Pulmonary artery endothelial cell (primary cell): ENCODE measurements at places on chromosomes 2 and 18.
A peak's percentile ranks its signal among the peaks of the same experiment; 100 is the strongest.

GRCh38 chr2:94874277-94874997 is 3.2 kb downstream of the TEKT4 start:
- no peak for DNase-seq

DNA sequence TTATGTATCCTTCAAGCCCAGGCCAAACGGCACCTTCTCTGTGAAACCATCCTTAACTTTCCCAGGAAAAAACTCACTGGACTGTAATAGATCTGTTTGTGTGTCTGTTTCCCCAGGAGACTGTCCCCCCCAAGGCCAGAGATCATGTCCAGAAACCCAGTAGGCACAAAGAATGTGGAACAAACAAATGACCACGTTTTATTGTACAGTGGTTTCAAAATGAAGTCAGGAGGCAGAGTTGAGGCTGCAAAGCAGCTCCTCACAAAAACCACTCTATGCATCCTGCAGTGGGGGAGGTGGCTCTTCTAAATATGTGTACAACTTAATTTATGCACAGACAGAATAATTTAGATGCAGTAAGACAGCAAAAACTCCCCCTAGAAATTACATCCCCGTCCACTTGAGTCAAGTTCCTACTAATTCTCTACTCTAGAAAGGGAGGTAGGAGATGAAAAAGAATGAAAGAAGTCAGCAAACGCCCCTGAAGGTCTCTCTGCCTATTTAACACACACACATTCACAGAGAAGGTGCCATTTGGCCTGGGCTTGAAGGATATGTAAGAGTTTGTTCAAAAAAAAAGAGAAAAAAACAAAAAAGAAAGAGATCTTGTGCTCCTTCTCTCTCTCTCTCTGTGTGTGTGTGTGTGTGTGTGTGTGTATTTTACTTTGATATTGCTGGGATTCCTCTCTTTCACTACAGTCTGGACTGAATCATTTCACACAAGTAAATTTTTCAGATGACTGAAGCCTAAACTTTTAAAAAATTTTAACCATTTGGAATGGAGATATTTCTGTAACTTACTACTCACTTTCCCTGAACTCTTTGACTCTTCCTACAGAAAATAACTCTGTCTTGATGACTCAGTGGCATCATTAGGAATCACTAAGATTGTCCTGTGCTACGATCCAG is 19.5 kb downstream of the BCL2 start:
- no peak for DNase-seq

DNA sequence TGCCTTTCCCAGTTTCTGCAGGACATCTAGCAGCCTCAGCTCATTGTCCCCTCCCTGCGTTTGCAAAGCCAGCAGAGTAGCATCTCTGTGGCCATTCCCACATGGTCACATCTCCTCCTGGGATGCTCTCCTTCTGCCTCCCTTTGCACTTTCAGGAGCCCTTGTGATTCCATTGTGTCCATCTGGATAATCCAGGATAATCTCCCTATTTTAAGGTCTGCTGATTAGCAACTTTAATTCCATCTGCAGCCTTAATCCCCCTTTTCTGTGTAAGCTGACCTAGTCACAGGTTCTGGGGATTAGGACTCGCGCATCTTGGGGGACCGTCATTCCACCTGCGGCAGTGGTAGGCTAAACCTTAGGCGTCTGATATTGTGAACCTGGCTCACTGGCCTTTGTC is 70.7 kb downstream of the NEDD4L start:
- DNase-seq = no peak

DNA sequence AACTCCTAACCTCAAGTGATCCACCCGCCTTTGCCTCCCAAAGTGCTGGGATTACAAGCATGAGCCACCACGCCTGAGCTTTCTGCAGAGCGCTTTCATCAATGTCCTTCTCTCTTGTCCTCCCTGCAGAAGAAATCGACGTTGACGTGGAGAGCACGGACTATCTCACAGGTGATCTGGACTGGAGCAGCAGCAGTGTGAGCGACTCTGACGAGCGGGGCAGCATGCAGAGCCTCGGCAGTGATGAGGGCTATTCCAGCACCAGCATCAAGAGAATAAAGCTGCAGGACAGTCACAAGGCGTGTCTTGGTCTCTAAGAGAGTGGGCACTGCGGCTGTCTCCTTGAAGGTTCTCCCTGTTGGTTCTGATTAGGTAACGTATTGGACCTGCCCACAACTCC is 23.1 kb downstream of the MXD1 start:
- DNase-seq = no peak

DNA sequence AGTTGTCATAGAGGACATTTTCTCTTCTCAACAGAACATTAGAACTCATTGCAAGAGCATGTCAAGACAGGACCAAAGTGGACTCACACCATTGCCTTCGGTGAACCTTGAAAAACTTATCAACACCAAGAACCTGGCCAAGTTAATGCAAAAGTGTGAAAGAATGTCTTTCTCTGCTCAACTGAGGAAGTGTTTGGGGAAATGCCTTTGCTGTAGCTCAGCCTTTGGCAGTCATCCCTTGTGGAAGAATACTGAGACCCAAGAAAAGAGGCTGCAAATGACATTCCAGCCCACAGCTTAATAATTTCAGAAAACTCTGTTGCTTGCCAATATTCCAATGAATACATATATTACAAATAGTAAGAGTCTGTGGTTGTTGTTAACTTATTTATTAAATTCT is 728.8 kb upstream of the PIK3C3 start:
- peak; percentile 60 for DNase-seq

- no peak for DNase-seq
Measured at GRCh38 chr2:38492042-38492615, 110.6 kb downstream of the HNRNPLL start.

- no peak for DNase-seq
Measured at GRCh38 chr2:215536510-215536909, 100.6 kb upstream of the FN1 start.

DNA sequence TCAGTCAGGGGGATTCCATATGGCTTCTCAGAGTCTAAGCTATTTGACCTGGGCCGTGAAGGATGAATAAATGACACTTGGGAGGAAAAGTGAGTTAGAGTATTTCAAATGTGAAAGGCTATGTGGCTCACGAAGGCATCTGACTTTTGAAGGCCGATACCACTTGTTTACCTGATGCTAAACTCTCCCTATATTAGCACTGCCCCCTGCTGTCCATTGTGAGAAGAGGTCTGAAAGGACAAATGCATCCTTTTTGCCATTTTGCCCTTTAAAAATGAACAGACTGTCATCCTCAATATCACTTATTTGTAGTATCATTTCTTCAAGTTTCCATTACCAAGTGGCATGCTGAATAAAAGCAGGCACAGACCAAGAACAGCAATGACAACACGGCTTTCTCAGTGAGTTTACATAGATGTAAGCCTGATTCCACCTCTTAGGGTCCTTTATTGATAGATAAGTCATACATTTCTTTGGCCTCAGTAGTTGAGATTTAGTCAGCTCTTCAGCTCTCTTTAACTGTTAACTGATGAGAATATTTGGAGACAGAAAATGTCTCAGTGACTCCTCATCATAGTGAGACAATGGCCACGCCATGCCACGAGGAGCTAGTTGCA is 40.1 kb downstream of the DOCK10 start:
- peak; percentile 48 for DNase-seq

DNA sequence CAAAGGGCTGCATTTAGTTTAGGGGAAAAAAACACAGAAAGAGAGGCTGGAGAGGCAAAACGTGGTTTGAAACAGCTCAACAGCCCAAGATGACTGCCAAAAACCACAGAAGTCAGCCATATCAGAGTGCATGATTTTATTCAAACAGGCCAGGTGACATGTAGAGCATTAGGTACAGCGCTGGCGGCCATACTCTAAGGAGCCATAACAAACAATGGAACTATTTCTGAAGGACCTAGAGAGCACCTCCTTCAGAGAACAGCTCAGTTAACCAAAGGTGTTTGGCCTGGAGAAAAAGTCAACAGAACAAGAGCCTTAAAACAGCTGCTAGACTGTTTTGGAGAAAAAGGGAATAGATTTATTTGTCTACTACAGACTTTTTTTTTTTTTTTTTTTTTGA is 2.6 kb downstream of the THADA start:
- no peak for DNase-seq

DNA sequence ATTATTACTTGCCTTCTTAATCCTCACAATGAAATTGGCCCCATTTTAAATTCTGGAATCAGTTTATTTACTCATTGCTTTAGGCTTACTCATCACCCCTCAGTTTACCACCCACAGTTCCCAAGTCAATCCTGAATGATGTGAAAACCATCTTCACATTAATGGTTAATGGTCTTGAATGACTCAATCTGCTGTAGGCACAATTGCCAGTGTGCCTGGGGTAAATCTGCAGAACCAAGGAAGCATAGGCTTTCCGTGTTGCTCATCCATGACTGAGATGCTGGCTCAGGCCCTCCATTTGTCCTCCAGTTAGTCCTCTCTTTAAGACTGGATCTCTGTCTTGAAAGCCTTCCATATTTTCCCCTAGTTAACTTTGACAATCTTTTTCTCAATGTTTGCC is 164.5 kb downstream of the PMAIP1 start:
- DNase-seq = no peak

DNA sequence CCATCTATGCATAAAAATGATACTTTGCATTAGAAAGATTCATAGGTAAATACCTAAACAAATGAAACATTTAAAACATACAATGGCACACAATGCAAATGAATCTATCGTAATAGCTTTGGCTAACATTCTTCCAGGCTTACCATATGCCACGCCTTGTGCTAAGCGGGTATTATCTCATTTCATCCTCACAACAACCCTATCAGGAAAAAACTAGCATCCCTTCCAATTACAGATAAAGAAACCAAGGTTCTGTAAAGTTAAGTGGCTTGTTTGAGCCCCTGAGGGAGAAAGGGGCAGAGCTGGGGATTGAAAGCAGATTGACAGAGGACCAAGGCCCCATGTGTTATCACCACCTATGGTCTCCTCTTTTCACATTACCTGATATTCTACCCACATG is 145.4 kb upstream of the ETAA1 start:
- DNase-seq = no peak

- no peak for DNase-seq
Measured at GRCh38 chr2:43024515-43025011, 201.8 kb downstream of the ZFP36L2 start.

DNA sequence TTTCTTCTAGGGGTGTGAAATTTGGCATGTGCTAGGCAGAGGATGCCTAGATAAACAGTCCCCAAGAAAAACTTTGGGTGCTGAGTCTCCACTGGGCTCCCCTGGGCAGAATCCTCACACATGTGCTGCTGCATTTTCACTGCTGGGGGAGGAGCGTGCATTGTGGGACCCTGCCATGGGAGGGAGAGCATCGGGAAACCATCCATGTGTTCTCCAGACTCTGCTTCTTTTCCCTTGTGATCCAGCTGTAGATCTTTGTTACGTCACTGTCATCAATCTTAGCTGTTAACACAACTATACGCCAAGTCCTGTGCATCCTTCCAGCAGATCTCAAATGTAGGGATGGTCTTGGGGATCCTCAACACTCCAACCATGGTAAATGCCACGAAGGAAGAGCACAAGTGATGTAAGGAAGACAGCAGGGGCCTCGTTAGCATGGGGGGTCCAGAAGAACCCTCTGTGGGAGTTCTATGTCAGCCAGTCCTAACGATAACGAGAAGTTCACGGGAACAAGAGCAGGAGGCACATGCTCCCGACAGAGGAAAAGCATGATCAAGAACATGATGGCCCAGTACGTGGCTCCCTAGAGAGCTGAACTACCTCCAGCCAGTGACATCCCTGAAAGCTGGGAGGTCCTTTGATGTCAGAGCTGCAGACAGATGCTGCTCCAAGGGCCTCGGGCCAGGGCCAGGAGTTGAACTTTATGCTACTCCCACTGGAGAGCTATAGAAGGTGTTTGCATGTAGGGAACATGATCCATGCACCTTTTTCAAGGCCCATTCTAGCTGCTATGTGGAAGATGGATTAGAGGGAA is 41.1 kb upstream of the NPAS2 start:
- no peak for DNase-seq

DNA sequence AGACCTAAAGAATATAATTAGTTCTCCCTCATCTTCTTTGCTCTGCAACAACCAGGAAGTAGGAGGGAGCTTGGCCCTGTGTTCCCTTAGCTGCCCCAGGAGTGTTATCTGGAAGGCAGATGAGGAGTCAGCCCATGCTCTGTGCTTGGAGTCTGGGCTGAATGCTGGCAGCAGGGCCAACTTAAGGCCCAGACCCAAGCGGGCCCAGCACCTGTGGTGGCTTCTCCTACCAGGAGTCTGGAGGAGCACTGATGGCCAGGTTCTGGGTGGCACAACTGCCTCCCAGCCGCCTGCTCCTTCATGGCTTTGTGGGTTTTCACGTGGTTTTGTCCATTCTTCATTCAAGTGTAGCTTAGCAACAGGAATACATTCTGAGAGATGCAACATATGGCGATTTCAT is 1910.7 kb upstream of the LRRTM1 start:
- no peak for DNase-seq

- peak; percentile 45 for DNase-seq
Measured at GRCh38 chr2:181106789-181107627, 126.6 kb downstream of the UBE2E3 start.

DNA sequence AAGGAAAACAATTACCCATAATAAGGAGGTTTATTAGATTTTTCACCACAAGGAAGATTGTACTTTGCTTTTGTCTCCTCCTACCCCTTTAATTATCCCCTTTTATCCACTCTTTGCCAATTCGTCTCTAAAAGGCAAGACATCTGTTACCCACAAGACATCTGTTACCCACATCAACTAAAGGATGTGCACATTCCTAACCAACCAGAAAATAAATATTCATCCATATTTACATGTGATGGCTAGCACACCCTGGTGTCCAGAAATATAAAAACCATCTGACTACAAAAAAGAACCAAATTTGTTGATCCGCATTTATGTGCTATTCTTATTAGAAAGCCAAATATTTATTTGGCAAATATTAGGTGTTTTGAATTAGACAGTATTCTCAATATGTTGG is 35.7 kb downstream of the ACVR1C start:
- DNase-seq = no peak

DNA sequence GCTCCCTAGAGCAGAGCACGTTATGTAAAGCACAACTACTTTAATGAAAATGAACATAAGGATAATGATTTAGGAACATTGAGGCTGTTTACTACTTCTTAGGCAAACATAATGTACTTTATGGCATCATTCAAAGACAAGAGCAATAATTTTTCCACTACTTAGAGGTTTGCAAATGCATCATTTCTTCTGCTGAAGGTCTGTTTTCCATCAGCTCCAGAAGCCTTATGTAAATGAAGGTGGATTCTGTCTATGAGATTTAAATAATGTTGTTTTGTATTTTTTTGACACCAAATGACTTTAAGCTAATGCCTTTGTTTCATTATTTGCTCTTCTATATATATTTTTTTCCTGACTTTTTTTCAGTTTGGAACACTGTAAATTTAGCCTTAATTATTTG is 28.1 kb downstream of the MREG start:
- no peak for DNase-seq
